ENCODE measurements at places on chromosomes 2 and 18.

DNA sequence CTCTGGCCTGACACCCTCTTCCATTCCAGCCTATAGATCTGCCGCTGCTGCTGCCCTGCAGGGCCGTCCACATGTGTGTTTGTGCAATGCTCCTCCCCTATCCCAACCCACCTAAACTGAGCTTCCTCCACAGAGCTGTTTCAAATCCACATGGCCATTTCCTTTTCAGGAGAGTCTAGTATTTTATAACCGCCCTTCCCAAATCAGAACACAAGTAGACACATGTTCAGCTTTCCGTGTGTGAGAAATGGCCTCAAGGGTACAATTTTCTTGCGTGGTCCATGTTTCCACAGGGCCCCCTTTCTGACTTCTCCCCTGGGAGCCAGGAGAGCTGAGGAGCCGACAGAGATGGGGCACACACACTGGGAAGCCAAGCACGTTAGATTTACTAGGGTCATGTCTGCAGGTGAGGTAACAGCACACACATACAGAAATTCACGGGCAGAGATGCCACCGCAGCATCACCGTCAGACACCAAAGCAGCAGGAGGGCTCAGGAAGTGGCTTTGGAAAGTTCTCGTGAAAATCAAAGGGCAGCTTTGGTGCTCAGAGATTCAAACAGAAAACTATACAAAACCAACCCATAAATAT is 102.9 kb upstream of the TGFA start:
- DNase-seq = no peak

GRCh38 chr18:54280220-54280569 is 10.9 kb downstream of the POLI start:
- no peak for DNase-seq

- DNase-seq = peak; percentile 57
Observed at GRCh38 chr2:235561450-235561849, 67.6 kb downstream of the AGAP1 start.

GRCh38 chr2:60371681-60372080 is 181.8 kb downstream of the BCL11A start:
- no peak for DNase-seq

DNA sequence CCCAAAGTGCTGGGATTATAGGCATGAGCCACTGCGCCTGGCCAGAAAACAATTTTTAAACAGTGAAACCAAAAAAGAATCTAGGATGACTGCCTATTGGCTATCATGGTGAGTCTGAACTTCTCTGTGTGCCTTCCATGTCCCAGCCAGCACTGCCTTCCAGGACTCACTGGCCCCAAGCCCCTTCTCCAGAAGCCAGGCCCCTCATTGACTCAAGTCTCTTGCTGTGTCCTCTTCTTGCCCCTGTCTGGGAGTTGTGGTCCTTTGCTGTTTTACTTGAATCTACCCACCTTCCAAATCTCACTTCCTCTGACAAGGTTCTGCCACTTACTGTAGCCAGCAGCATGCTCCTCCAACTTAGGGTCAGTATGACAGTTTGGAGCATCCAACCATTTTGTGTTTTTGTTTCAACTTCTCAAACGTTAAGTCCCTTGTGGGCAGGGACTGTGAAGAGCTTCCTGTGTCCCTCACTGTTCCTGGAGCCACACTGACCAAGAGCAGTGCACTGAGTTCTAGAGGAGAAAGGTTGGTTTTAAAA is 41.7 kb downstream of the ST3GAL5 start:
- no peak for DNase-seq

DNA sequence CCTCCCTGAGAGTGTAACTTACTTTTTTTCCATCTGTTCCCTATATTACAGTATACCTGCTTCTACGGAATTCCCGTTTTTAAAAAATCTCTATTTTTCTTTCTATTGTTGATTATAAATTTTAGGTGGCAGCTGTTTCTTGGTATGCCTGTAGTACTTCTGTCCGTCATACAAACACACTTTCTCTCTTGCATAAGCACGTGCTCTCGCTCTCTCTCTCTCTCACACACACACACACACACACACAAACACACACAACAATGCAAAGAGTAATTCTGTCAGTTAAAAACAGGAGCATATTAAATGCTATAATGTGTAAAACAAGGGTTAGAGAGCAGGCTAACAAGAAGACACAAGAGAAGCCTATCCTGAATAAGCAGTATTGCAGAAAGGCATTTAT is 140.5 kb downstream of the THADA start:
- no peak for DNase-seq

DNA sequence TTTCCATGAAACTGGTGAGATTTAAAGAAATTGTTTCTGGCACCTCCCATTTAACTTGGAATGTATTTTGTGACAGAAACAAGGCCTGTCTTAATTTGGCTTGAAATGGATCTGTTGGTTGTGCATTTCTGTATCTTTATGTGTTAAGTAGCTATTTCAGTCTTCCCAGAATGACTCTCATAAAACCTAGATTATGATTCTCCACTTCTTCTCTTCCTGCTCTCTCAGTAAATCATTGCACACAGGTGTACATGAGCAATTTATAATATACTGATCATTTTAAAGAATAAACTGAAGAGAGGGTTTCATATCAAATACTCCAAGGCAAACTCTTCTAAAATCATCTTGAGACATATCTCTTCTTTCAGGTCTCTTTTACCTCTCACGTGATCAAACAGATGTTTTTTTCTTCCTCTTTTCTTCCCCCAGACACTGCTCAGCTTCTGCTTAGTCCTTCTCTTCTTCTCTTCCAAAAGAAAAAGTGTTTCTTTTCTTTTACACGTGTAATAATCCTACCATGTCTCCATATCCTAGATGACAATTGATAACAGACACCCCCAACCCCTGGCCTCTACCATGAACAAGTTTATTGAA is 112.0 kb downstream of the PPP1R1C start:
- no peak for DNase-seq

GRCh38 chr2:86383844-86384243 is 46.4 kb upstream of the REEP1 start:
- DNase-seq = no peak

- DNase-seq = no peak
Observed at GRCh38 chr2:85905891-85906290, 17.1 kb upstream of the ST3GAL5 start.

- no peak for DNase-seq
Observed at GRCh38 chr2:25129901-25130520, 38.4 kb downstream of the POMC start.

DNA sequence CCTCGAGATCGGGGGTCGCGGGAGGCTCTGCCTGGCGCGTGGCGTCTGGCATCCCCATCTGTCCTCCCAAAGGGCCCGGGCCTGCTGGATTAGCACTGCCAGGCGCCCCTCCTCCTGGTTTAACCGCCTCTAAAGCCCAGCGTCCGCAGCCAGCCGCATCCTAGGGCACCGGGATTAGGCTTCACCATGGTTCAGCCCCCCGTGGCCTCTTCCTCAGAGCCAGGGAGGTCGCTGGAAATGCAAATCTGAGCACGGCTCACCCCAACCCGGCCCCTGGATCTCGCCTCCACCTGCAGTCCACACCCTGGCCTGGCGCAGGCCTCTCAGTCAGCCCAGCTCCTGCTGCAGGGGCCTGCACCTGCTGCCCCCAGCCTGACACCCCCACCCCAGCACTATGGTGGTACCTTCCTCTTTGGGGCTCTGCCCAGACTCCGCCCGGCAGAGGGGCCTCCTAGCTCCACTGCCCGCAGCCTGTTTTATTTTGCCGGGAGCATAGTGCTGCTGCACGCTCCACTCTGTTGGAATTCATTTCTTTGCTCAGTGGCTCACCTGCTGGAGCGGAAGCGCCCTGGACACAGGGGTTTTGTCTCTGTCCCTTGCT is 13.2 kb downstream of the PRELID3A start:
- peak; percentile 41 for DNase-seq
